ENCODE measurements at places on chromosomes 6 and 20. TPM values are rescaled to one million over a fixed set of nuclear protein-coding genes. Genes with fewer than 3 reads are reported as not detected.

Gene SPATS1
- not detected for total RNA-seq

Gene FOXP4
- 2.9 TPM for total RNA-seq

Gene MYLK4
- total RNA-seq = 0.98 TPM

Gene OR2H1
- total RNA-seq = not detected

Gene POU5F1
- not detected for total RNA-seq

Gene DCDC2
- total RNA-seq = not detected

Gene SLC12A5
- total RNA-seq = not detected

Gene TPBG
- total RNA-seq = 101 TPM
